ENCODE measurements at places on chromosomes 13 and 19.
A peak's percentile ranks its signal among the peaks of the same experiment; 100 is the strongest.

DNA sequence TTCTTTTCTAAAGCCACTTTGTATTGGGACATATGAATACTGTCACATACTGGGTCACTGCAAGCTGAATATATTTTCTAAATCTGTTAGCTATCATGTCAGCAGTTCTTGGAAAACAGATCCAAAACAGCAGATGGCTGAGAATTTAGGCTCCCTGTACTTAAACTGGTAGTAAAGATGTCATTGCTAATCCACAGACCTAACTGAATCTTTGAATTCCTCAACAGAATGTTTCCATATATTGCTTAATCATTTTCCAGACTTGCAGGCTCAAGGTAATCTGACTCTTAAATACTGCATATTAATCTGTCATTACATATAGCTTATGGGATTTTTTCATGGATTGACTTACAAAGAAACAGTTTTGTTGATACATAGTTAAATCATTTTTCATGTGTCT lies 639.0 kb upstream of the KLHL1 start:
- no peak for DNase-seq

DNA sequence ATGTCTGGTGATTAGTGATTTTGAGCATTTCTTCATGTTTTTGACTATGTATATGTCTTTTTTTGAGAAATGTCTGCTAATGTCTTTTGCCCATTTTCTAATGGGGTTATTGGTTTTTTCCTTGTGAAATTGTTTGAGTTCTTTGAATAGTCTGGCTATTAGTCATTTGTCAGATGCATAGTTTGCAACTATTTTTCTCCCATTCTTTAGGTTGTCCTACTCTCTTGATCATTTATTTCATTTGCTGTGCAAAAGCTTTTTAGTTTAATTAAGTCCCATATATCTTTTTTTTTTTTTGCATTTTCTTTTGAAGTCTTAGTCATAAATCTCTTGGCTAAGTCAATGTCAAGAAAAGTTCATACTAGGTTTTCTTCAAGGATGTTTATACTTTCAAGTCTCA lies 449.8 kb downstream of the DACH1 start:
- no peak for DNase-seq

DNA sequence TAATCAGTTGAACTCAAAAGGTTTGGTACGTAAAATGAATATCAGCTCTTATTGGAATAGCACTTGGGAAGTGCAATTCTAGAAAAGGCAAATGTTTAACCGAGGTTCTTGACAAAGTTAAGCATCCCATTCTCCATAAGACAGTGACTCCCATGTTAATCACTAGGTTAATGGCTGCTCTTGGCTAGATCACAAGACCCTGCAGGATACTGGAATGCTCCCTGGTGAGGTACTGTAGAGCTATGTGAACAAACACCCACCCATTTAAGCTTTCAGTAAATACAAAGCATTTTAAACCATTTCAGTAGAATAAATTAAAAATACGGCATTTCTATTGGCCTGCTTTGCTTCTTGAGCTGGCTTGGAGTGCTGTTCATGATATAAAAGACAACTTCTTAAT lies 56.5 kb downstream of the TDRD3 start:
- no peak for DNase-seq

- no peak for DNase-seq
Observed at GRCh38 chr13:96274046-96274445, 184.1 kb downstream of the HS6ST3 start.

GRCh38 chr19:23509686-23510450 lies 114.6 kb upstream of the ZNF91 start:
- no peak for DNase-seq

GRCh38 chr19:10190026-10190425 lies 4.7 kb downstream of the DNMT1 start:
- DNase-seq = no peak

DNA sequence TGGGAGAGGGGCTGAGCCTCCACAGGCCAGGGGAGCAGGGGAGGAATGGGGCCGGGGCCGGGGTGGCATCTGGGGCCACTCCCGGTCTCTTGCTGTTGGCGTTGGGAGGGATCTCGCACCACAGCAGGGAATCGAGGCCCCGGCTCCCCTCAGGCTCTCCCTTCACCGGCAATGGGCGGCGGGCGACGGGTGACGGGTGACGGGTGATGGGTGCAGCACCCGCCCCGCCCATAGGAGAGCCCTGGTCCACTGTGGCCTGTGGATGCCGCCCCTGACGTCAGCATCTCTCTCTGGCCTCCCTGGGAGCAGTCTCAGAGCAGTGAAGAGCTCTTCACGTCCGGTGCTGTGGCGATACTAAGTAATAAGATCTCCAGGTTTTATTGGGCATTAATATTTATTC lies 133.6 kb downstream of the KDM4B start:
- DNase-seq = no peak

GRCh38 chr13:100588331-100589177 lies at the start of gene GGACT:
GGACT (minus strand) TSS chr13:100588789; CDS start chr13:100532591, 56,198 bp downstream.
- peak; percentile 51 for DNase-seq

DNA sequence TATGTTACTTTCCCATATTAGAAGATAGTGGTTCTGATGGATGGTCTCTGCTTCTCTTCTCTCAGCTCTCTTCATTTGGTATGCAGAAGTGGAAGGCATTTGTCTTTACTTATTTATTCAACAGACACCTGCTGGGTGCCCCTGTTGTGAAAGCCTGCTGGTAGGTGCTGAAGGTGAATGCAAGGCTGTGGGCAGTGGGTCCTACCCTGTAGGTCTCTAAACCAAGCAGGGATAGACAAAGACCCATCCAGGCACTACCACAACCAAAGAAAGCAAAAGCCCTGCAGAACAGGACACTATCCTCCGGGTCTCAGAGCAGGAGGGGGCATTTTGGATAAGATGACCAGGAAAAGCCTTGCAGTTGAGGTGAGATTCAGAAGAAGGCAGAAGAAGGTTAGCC lies 106.1 kb downstream of the STARD13 start:
- no peak for DNase-seq

DNA sequence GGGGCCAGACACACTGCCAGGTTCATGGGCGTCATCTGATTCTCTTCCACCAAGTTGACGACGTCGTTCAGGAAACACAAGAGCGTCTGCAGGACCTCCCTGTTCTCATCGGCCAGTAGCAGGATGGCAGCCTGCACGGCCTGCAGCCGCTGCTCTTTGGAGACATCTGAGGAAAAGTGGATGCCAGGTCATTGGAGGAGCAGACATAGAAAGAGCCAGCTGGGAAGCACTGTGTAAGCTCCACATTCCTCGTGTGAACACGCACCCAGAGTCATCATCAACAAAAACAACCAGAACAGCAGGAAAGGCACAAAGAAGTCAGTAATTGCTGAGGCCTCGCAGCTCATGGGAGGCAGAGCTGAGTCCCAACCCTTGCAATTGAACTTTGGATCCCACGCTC lies 96.5 kb downstream of the KL start:
- no peak for DNase-seq
